ENCODE measurements at places on chromosomes 12 and 14.
A peak's percentile ranks its signal among the peaks of the same experiment; 100 is the strongest.

DNA sequence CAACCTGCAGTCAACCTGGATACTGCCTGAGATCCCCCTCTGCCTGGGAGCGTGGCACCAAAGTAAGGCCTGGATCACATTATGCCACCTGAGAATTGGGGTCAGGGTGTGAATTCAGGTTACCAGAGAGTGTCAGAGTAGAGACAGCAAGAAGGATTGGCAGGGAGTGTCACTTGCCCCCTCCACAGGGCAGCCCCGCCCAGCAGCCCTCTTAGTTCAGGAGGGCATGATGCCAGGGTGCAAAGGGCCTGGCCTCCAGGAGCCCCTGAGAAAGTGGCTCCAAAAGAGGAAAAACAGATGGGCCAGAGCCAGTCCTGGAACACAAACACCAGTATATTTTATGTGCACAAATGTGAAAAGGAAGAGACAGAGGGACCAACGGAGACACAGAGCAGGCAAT lies 18.6 kb downstream of the TMEM229B start:
- DNase-seq = no peak

DNA sequence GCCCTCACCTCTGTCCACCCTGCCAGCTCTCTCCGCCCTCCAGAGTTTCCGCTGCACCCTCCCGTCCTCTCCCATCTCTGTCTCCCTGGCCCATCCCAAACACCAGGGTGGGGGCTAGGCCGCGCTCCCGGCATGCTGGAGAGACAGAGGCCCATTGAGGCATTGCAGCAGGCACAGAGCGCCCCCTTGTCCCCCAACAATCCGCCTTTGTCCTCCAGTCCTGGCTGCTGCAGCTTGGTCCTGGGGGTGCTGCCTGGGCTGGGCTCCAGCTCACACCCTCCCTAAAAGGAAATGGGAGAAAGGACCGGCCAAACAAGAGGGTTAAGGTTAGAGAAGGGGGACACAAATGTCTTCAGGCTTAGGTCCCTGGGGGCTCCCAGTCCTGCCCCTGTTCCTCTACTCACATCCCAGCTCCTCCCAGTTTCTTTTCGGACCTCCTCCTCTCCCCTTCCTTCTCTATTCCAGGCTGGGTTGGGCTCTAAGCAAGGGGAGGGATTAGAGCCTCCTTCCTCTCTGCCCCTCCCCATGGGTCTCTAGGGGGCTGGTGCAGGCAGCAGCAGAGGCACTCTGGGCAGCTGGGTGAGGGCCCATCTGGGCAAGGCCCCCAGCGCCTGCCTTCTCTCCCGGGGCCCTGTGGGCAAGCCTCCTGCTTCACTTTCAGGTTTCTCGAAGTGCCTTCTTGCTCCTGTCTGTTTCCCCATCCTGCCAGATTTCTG lies at the start of gene CMTM5:
Gene CMTM5, plus strand, starts transcription at position 565 of the 716 bp plus-strand sequence. CDS start 206 bp downstream, outside the sequence.
- no peak for DNase-seq

DNA sequence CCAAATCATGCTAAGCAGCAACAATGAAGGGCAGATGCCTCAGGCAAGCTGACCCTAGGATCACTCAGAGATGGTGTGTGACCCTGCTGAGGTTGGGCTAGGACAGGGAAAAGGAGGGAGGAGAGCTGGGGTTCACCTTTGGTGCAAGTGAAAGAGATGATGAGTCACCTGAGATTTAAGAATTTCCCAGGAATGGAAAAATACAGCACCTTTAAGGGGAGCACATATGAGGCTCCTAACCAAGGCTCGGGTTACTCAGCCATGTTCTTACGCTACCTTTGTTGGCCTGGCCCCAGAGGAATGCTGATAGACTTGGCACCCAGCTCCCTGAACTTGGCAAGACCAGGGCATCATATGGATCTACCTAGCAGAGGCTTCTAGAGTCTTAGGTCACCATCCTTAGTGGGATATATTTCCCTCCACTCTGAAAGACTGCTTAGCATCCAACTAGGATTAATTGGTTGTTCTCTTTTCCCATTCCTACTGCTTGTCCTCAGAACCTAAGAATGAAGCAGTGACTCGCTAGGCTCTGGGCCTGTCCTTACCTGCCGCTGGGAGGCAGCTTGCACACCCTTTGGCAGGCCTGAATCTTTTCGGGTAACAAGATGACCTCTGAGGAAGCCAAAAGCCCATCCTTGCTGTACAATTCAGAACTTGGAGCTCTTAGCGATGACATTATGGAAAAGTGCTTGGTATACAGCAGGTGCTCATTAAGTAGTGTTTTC lies 4.0 kb upstream of the NAA25 start:
- no peak for DNase-seq

DNA sequence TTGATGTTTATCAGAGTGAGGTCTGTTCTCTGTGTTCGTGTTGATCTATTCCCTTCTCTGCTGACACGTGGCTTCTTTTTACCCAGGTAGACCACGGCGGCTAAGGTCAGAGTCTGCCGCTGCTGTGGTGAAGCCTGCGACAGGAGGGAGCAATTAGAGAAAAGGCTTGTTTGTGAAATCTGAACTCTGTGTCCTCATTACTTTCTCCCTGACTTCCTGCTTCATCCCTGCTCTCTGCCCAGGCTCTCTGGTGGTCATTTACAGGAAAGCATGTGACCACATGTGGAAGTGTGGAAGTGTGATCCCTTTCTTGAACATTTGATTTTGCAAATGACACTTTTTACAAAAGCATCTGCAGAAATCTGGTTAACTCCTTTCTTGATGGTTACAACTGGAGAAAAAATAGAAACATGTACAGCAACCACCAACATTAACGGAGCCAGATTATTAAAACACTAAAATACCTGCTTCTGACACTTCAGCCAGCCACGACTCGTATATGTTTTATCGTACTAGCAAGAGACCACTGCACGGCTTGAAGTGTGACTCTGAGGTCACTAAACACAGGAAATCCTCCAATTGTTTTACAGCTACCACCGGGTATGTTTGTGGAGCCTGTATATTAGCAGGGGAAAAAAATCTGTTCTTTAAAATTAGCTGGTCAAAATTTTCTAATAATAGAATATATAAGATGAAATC lies 388.6 kb upstream of the TMPO start:
- no peak for DNase-seq

GRCh38 chr14:67513631-67514108 lies 19.4 kb upstream of the PLEKHH1 start:
- no peak for DNase-seq

DNA sequence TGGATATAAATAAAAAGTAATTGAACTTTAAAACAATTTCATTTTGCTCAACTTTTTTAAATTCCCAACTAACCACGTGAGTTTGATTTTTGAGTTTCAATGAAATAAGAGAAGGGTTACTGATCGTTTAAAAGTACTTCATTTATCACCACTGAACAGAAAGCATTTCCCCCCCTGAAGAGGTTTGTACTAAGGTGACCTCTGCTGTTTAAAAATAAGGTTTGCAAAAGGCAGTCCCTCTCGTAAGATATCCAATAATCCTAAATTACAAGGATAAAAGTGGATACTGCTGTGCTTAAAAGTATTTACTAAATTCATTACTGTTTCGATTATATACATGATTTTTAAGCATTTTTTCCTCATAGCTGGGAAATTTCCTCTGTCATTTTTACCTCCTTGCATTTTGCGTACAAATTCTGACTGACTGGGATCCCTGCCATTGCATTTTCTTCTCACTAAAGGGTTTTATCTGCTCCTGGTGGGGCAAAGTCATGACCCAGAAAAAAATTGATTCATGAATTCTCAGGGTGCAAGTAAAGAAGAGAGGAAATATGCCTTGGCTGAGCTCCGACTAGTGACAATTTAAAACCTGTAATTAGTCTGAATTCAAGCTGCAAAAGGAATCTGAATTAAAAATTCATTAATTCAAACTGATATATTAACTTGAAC lies 463.8 kb downstream of the PRKD1 start:
- no peak for DNase-seq

DNA sequence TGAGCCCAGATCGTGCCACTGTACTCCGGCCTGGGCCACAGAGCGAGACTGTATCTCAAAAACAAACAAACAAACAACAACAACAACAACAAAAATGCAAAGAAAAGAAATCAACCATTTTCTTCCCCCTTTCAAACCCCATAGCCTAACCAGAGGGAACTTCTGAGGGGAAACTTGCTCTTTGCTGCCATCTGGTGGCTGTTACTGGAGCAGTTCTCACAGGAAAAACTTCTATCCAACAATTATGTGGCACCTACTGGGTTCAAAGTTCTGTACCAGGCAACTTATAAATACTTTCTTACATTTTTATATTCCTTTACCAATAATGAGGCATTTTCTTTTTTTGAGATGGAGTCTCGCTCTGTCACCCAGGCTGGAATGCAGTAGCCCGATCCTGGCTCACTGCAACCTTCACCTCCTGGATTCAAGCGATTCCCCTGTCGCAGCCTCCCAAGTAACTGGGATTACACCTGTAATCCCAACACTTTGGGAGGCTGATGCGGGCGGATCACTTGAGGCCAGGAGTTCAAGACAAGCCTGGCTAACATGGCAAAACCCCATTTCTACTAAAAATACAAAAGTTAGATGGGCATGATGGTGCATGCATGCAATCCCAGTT lies 50.9 kb upstream of the BICDL1 start:
- peak; percentile 76 for DNase-seq

DNA sequence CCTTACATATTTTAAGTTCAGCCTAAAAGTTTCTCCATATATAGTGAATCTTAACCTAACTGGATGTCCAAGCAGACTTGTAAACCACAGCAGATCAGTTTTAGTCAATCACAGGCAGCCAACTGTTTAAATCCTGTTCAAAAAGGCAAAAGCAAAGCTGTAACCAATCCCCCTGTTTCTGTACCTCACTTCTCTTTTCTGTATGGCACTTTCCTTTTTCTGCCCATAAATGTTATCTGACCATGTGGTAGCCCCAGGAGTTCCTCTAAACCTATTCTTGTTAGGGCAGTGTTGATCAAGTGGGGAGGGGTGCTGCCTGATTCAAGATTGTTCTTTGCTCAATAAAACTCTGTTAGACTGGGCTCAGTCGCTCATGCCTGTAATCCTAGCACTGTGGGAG lies 8.5 kb upstream of the DACT1 start:
- DNase-seq = no peak

DNA sequence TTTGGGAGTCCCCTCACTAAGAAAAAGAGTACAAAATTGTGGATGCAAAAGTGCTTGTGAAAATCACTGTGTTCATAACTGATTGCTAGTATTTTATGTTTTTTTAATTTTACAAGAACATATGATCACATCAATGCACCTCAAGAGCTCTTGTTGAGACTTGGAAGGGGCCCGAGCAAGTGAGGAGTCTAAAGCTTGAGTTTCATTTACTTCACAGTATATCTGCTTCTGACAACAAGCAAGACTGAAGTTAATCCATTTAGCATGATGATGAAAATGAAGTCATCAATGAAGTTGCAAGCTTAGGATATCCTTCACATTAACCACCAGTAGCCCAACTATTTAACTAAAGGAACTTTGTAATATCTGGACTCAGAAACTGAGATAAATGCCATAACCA lies 182.5 kb upstream of the DIO2 start:
- no peak for DNase-seq

GRCh38 chr12:128476266-128476665 lies 209.3 kb downstream of the TMEM132C start:
- no peak for DNase-seq

GRCh38 chr12:79267580-79267979 lies 403.0 kb downstream of the SYT1 start:
- no peak for DNase-seq

- no peak for DNase-seq
Measured at GRCh38 chr12:49706351-49707127, 666 bp downstream of the FMNL3 start.

DNA sequence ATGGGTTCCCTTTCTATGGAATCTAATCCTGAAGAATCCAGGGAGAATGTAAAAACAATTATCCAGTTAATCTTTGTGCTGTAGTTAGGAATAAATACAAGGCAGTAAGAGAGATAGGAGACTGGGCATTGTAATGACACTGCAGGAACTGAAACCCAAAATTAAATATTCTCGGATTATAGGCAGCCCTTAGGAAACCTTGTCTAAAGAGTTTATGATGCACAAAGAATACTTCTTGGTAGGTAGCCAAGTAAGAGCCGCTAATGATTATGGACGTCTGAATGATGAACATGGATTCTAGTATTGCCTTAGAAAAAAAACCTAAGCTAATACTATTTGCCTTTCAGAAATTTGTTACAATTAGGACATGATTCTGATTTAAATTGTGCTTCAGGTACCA lies 165.4 kb upstream of the LRIG3 start:
- no peak for DNase-seq

GRCh38 chr14:103328941-103329340 lies 5.1 kb upstream of the EIF5 start:
- no peak for DNase-seq

- no peak for DNase-seq
Measured at GRCh38 chr12:107344035-107344808, 250.9 kb upstream of the CRY1 start.

- DNase-seq = no peak
Measured at GRCh38 chr12:58566599-58566998, 353.7 kb downstream of the LRIG3 start.

- no peak for DNase-seq
Measured at GRCh38 chr12:26101350-26101734, 23.5 kb downstream of the BHLHE41 start.

DNA sequence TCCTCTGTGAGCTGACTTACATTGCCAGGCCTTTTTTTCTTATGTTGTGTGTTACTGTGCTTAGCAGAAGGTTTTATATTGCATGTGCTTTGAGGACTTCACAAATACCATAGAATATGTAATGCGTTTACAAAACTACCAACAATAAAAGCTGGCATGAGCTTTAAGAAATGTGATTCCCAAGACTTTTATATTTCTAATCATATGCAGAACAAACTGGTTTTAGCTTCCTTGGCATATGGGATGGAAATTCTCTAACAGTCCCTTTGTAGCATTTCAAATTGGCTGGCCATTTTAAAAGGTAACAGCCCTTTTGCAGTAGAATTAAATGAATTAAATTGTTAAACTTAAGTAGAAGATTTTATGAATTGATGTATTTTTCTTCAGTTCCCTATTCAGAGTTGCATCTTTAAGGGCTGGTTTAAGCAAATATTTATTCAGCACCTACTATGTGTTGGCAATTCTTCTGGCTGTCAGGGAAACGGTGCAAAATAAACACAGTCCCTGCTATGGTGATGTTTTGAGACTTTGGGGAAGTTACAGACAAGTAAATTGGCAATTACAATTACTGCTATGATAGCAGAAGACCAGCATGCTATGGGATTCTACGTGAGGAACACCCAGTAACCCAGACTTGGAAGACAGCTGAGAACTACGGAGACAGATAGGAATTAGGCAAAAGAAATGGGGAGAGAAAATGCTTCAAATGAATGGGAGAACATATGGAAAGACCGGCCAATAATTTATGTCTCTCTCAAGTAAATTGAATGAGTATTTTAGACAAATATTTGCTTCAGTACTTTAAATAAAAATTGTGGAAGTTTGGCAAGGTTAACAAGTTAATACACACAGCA lies 446.4 kb downstream of the EGLN3 start:
- no peak for DNase-seq

- DNase-seq = no peak
Measured at GRCh38 chr12:4224206-4224889, 49.2 kb upstream of the CCND2 start.

DNA sequence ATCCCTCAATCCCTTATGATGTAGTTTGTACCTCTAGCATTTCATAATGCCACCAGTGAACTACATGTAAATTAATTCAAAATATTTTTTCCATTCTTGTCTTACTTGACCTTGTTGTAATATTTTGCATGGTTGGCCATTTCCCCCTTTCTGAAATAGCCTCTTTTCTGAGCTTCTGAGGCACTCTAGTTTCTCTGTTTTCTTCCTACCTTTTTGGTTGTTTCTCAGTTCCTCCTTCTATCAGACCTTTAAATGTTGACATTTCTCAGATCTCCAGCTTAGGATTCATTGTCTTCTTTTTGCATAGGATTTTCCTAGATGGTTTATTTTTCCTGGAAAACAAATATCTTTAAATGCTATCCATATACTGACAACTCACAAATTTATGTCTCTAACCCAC lies 9.8 kb upstream of the RMST start:
- DNase-seq = no peak
